ENCODE measurements at places on chromosomes 2 and 18. TPM values are rescaled to one million over a fixed set of nuclear protein-coding genes. Genes with fewer than 3 reads are reported as not detected.

DNA sequence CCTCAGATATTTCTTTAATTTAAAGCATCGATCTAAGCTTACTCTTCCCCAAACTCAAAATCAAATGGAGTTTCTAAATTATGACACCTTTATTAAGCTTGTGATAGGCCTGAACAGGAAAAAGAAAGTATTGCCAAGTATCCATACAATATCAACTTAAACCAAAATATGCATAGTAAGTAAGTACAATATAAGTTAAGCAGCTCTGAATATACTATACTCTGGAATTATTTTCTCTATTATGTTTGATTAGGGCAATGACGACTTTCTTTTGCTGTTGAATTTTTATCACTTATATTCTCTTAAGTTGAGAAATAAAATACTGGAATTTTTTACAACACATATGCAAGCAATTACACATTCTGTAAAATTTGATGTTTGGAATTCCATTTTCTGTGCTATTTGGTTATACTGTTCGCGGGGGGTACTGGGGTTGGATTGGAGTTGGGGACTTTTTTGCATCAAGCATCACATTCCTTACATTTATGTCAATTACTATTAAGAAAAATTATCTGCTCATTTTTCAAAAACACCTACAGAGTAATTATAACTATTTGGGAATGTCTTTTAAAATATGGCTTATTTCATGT lies 2.2 kb downstream of the COL5A2 start:
- peaks cover 20% of the 10 kb centered on the region for H3K27me3 ChIP-seq
- no peak overlapping the region for H3K27ac ChIP-seq
- peaks cover 8% of the 10 kb centered on the region for H3K4me1 ChIP-seq
- no peak for DNase-seq

DNA sequence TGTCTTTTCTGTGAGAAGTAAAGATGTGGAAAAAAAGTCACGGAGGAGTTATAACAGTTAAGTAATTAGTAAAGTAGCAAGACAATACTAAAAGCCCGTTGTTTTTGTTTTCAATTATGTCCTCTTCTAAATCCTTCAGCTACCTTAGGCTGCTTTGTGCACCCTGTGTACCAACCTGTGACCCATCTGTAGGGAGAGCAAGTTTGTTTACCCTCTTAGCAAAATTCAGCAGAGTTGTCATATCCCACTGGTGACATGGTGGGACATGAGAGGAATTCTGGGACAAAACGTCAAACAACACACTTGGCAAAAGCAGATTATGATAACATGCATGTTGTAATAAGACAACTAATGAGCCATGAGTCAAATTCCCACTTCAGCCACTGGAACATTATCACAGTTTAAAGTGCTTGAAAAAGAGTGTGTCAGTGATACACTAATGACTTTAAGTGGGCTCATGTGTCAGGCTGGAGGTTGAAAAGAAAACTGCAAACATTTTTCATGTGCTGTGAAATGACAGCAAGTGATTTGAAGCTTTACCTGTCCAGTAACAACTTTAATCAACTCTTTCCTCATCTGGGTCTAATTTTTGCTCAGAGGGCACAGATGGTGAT lies 392.8 kb upstream of the ACVR2A start:
- no peaks in the 10 kb centered on the region for H3K36me3 ChIP-seq
- no peak for DNase-seq

DNA sequence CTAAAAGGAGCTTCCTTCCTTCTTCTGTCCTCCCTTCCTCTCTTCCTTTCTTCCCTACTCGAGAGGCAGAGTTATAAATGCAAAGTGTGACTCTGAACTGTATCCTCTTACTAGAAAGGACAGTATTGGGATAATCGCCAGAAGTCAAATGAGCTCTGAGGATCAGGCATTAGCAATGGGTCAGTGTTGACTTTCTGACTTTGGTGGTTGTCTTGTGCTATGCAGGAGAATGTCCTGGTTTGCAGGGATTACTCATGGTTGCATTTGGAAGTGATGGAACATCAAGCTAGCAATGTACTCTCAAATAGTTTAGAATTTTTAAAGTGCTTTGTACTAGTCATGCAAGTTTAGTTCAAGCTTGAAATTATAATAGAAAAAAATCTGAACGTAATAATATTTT lies 115.6 kb downstream of the TXNL1 start:
- no peaks in the 10 kb centered on the region for H3K27me3 ChIP-seq
- no peaks in the 10 kb centered on the region for H3K36me3 ChIP-seq
- no peaks in the 10 kb centered on the region for H3K4me1 ChIP-seq
- no peak overlapping the region for H3K4me3 ChIP-seq

DNA sequence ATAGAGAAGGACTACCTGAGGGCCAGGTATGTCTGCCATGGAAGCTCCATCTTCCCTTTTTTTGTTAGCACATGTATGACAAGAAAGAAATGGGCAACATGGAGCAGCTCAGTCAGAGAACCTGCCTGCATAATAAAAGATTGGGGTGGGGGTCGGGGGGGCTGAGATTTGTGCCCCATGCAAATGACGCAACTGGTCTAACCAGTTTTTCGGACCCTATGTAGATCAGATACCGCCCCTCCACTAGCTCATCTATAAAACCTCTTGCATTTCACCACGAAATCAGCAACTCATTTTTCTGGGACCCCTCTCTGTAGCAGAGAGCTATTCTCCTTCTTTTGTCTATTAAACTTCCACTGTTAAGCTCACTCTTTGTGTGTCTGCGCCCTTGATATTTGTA lies 657.2 kb downstream of the ERBB4 start:
- no peaks in the 10 kb centered on the region for H3K36me3 ChIP-seq
- H3K27ac ChIP-seq = no peak overlapping the region
- no peaks in the 10 kb centered on the region for H3K27me3 ChIP-seq
- no peak for DNase-seq
- no peak overlapping the region for H3K4me3 ChIP-seq

DNA sequence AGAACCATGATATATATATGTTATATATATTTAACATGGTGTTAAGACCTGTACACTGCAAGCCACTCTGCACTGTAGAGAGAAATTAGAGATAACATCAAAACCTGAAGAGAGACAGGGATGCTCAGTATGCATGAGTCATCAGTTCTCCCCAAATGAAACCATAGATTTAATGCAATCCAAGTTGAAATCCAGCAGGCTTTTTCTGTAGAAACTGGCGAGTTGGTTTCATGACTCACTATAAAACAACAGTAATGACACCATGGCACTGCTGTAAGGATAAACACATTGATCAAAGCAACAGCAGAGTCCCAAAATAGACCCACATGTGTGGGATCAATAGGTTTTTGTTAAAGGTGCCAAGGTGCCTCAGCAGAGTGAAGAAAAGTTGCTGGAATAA lies 65.8 kb downstream of the RTP5 start:
- peaks cover 3% of the 10 kb centered on the region for H3K4me1 ChIP-seq
- no peak overlapping the region for H3K27ac ChIP-seq
- no peaks in the 10 kb centered on the region for H3K27me3 ChIP-seq
- DNase-seq = no peak
- H3K36me3 ChIP-seq = no peaks in the 10 kb centered on the region

DNA sequence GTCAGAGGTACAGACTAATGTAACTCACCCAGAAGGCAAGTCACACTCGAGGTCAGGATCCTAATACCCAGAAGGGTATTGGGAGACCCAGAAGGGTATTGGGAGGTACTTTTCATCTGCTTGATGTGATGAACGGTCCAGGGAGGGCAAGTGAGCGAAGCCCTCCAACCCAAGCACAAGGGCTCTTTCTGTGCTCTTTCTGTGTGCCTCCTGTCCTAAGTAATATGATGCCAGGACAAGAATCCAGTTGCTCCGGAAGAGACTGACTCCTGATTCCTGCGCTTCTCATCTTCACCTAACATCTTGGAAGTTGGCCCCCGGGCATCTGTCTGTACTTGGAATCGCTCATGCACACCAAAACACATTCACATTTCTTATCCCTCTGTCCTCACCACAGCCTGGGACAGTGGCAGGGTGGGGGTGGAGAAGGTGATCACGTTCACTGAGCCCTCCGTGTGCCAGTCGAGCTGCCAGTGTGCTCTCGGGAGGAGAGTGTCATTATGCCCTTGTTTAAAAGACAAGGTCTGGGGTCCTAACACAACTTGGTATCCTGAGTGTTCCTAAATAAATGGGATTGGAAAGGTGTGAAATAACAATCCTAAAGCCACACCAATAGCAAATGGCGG lies 17.1 kb downstream of the GYPC start:
- H3K27me3 ChIP-seq = no peaks in the 10 kb centered on the region
- H3K4me1 ChIP-seq = peaks cover 31% of the 10 kb centered on the region
- no peak overlapping the region for H3K27ac ChIP-seq
- peaks cover 88% of the 10 kb centered on the region for H3K36me3 ChIP-seq

DNA sequence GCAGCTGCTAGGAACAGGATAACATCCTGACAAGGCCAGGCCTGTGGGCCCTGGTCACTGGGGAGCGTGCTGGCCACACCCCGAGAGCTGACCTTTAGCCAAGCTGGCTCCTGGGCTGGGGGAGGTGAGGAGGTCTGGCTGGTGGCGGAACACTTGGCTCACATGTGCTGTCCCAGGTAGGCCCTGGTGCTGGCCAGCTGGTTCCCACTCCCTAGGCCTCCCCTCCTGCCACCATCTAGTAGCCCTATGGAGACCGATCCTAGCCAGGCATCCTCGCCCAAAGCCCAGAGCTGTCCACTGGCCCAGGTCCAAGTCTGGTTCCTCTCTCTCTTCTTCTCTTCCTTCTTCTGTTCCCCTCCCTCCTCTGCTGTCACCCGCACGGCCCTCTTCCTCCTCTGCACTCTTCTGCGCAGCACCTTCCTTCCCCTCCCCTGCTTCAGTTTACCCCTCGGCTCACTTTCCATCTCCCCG lies 52.4 kb downstream of the TNS1 start:
- H3K27ac ChIP-seq = no peak overlapping the region
- H3K4me3 ChIP-seq = no peak overlapping the region
- DNase-seq = no peak
- no peaks in the 10 kb centered on the region for H3K36me3 ChIP-seq

DNA sequence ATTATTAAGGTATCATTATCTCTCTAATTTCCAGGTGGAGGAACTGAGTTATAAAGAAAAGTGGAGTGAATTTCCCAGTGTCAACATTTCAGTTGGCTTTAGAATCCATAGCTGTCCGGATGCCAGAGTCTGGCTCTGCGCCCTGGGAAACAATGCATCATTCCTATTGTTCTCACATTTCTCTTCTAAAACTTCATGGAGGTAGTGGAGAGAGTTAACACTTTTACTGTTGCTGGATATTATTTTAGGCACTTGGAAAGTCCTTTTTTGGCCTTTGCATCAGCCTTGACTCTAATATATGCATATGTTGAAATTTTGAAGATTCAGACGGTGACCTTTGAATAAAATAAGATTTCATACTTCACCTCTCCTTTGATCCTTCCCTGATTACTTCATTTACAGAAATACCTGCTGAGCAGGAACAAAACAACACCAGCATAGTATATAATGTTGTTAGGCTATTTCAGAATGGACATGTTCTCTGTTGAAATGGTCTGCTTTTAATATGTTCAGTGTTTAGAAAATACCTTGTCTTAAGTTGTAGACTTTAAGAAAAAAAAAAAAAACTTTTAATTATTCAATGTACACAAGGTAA lies 148.8 kb downstream of the EPHA4 start:
- H3K27ac ChIP-seq = no peak overlapping the region
- H3K36me3 ChIP-seq = no peaks in the 10 kb centered on the region
- no peaks in the 10 kb centered on the region for H3K4me1 ChIP-seq
- H3K4me3 ChIP-seq = no peak overlapping the region
- no peaks in the 10 kb centered on the region for H3K27me3 ChIP-seq
- DNase-seq = no peak

DNA sequence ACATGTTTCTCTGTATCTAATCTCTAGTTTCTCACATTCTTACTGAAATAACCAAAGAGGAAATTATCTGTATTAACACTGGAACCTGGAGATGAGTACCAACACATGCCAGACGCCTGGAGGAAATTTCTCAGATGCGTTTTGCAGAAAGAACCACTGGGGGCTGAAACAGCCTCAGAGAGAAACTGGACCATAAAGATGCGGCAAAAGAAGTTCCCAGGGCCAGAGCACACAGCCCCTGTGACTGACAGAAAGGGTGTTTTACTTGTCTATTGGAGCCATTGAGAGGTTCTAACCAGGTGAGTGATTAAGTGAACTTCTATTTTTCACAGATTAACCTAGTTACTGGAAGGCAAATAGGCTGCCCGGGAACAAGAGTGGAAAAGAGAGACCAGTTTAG lies 103.9 kb downstream of the EVA1A start:
- peaks cover 7% of the 10 kb centered on the region for H3K27me3 ChIP-seq
- no peak for DNase-seq
- no peaks in the 10 kb centered on the region for H3K36me3 ChIP-seq
- H3K27ac ChIP-seq = no peak overlapping the region

- H3K4me3 ChIP-seq = no peak overlapping the region
- H3K27ac ChIP-seq = no peak overlapping the region
- no peaks in the 10 kb centered on the region for H3K36me3 ChIP-seq
- H3K4me1 ChIP-seq = no peaks in the 10 kb centered on the region
These were observed 120.8 kb downstream of the GLI2 start for GRCh38 chr2:120856421-120856862.

- H3K27ac ChIP-seq = no peak overlapping the region
- peaks cover 83% of the 10 kb centered on the region for H3K27me3 ChIP-seq
- no peaks in the 10 kb centered on the region for H3K36me3 ChIP-seq
- DNase-seq = no peak
- H3K4me1 ChIP-seq = peaks cover 3% of the 10 kb centered on the region
These were observed 10.4 kb downstream of the EN1 start for GRCh38 chr2:118837067-118837466.

GRCh38 chr2:42102024-42102590 lies 54.3 kb downstream of the PKDCC start:
- peak; percentile 88 for DNase-seq
- H3K27ac ChIP-seq = peak overlapping the region; percentile 86
- H3K27me3 ChIP-seq = no peaks in the 10 kb centered on the region

DNA sequence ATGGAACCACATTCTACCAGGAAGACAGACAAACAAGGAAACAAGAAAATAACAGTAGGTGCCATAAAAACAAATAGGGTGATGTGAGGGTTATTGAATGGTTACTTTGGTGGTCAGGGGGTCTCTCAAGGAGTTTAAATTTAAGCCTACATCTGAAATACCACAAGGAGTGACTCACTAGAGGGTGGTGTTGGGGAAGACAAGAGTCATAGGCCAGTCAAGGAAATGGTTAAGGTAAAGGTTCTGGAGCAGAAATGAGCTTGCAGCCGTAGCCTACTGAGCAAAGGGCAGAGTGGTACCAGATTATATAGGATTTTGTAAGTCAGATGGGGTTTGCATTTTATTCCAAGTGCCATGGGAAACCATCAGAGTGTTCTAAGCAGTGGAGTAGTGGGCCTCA lies 135.6 kb upstream of the DAPL1 start:
- no peak overlapping the region for H3K27ac ChIP-seq
- peaks cover 5% of the 10 kb centered on the region for H3K4me1 ChIP-seq
- H3K36me3 ChIP-seq = no peaks in the 10 kb centered on the region
- H3K4me3 ChIP-seq = no peak overlapping the region
- no peak for DNase-seq

DNA sequence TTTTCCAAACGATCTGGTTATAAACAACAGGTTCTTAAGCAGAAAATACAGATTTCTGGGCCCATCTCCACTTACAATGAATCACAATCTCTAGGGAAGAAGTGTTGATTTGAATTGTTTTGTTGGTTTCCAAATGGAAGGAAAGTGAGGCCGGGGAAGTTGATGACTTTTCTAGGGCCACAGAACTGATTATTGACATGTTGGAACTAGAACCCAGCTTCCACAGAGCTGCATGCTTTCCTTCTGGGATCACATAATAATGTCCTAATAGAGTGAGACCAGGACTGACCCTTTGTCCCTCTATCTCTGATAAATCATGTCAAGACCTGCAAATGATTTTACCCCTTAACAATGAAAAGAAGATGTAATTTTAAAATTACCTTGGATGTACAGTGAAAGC lies 332.2 kb downstream of the OSR1 start:
- no peak for DNase-seq
- H3K36me3 ChIP-seq = no peaks in the 10 kb centered on the region
- no peak overlapping the region for H3K27ac ChIP-seq
- H3K27me3 ChIP-seq = no peaks in the 10 kb centered on the region

DPP4 gene
- total RNA-seq = 158 TPM

KRTCAP3 gene
- 5.6 TPM for total RNA-seq

WNT10A gene
- not detected for total RNA-seq

IAH1 gene
- total RNA-seq = 71.7 TPM

Measured in activated CD8-positive, alpha-beta T cell treated with anti-CD3 and anti-CD28 coated beads, Interleukin-2, amount 10 ng/mL, durations not matched to agents 7 days and 5 days (primary cell).